ENCODE measurements at places on chromosomes 2 and 18.

GRCh38 chr2:170162271-170162632 is 15.7 kb upstream of the MYO3B start:
- no peak overlapping the region for H3K27ac ChIP-seq
- H3K4me1 ChIP-seq: no peaks in the 10 kb centered on the region
- no peaks in the 10 kb centered on the region for H3K36me3 ChIP-seq
- H3K4me3 ChIP-seq: no peak overlapping the region
- no peaks in the 10 kb centered on the region for H3K27me3 ChIP-seq

GRCh38 chr18:37769826-37770225 is 204.2 kb upstream of the CELF4 start:
- DNase-seq: no peak
- H3K27me3 ChIP-seq: no peaks in the 10 kb centered on the region
- H3K4me1 ChIP-seq: no peaks in the 10 kb centered on the region
- no peak overlapping the region for H3K4me3 ChIP-seq
- H3K36me3 ChIP-seq: no peaks in the 10 kb centered on the region

GRCh38 chr18:26487437-26487836 is 60.9 kb downstream of the KCTD1 start:
- no peaks in the 10 kb centered on the region for H3K27me3 ChIP-seq
- DNase-seq: no peak
- H3K36me3 ChIP-seq: no peaks in the 10 kb centered on the region

DNA sequence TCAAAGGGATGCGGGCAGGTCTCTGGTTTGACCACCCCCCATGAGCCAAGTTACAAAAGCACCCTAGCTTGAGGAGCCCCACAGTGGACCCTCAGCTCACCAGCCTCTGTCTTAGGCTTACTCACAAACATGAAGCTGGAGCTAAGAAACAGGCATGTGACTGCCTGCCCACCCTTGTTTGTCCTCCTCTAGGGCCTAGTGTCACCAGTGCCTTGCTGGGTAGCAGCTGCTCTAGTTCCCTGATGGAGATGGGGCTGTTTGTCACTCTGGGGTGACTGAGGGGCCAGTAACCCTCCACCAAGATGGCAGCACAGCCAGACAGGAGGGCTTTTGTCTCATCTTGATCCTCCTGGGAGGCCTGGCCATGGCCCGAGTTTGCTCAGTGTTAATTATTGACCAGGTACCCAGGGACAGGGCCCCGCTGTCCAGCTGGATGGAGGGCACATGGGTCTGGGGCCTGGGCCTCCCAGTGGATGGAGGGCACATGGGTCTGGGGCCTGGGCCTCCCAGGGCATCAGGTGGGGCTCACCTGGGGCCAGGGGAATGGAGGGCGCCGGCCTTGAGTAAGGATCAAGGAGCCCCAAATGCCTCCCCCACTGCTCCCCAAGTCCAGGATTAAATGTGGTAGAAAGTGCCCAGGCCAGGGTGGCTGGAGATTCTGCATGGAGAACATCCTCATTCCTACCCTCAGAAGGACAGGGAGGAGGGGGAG is 185.9 kb upstream of the HAAO start:
- no peak overlapping the region for H3K4me3 ChIP-seq
- no peak for DNase-seq
- no peak overlapping the region for H3K27ac ChIP-seq
- H3K36me3 ChIP-seq: no peaks in the 10 kb centered on the region

- no peak overlapping the region for H3K27ac ChIP-seq
- H3K4me1 ChIP-seq: no peaks in the 10 kb centered on the region
- no peak overlapping the region for H3K4me3 ChIP-seq
- peaks cover 11% of the 10 kb centered on the region for H3K27me3 ChIP-seq
- DNase-seq: no peak
These were observed 84.6 kb downstream of the FBXO15 start for GRCh38 chr18:74063023-74063422.

DNA sequence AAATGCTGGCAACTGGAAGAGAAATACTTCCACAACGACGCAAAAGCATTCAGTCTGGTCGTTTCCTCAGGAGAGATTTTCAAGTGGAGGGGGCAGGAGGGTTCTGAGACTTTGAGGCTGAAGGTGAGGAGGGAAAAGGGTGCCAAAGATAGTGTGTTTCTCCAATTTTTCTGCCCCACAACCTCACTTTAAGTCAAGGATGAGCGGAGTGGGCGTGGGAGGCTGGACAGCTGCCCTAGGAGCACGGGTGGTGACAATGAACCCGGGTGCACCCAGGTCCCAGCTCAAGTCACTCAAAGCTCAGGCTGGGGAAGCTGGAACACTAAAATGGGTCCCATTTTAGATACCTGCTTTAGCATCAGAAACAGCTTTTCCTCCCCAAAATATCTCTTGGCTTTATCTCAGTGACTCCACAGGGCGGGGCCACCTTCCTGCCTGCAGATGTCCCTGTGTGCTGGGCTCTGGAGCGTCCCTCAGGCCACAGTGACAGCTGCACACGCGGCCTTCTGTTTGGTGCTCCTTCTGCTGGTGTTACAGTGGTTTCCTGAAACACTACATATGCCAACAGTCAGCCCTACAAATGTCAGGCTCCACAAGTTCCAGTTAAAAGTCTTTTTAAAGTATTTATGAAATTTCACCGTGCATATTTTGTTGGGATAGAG is 1.4 kb upstream of the MBP start:
- no peak overlapping the region for H3K4me3 ChIP-seq
- peak; percentile 66 for DNase-seq
- H3K4me1 ChIP-seq: peaks cover 36% of the 10 kb centered on the region
- peaks cover 25% of the 10 kb centered on the region for H3K27me3 ChIP-seq
- H3K27ac ChIP-seq: no peak overlapping the region
- H3K36me3 ChIP-seq: no peaks in the 10 kb centered on the region

Data from left lung (tissue), 14 donors.